Retina (tissue), 1 donor: ENCODE measurements at places on chromosomes 16 and 17.

DNA sequence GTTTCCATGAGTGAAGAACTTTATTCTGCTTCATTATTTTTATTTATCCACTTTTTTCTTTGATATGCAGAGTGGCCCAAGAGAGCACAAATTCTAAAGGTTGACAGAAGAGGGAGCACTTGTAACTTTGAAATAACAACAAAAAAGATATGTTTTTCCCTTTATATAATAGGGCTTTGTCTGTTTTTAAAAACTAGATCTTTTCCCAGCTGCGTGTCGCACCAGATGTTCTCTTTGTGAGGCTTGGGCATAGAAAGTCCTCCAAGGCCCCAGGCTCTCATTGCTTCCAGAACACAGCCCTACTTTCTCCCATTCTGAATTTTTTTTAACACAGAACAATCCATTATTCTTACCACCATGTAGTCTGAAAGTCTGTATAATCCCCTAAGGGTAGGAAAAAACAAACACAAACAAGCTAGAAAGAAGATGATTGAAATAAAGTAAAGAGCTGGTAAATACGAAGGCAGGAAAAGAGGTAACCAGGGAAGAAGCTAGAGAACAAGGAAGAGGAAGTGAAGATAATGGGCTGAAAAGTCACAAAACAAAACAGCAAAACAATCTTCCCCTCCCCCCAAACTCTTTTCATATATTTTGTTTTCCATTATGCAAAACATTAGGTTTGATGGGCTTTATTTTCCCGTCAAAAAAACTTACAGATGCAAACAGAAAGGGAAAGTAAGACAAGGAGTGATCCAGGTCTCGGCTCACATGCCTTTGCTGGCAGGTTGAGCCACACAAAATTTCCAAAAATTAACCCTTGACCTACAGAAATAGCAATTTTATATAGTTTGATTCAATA lies 160.4 kb downstream of the ABCA8 start:
- no peak for DNase-seq

DNA sequence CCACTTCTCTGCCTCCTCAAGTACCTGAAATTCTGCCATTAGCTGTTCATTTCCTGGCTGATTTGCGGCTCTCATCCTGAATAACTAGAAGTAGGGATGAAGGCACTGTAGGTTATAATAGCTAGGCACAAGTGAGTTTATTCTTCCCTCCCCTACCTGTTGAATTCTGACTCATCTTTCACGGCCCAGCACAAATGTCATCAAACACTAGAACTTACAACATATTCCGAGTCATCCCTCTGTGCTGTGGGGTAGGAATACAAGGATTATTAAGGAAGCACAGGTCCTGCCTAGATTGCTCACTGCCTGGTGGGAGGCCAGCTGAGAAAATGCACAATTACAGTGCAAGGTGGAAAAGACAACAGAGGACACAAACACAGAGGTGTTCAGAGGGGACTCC lies 103.7 kb upstream of the ASIC2 start:
- DNase-seq = no peak

GRCh38 chr16:759110-759910 lies 1.2 kb upstream of the MSLN start:
- DNase-seq = no peak

DNA sequence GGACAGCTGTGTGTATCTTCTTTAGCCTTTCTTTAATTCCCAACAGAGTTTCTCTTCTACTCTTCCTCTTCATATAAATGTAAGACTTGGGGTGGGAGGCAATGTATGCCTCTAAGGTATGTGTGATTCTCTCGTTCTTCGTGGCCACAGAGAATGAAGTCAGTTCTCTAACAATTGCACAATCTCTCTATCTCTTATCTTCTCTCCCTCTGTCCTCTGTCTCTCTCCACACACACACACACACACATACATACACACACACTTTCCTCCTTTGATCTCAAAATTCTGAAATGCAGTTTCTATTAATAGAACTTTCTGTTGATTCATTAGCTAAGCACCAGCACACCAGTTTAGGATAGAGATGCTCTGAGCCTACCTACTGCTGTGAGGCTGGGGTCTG lies 615.7 kb upstream of the SALL1 start:
- DNase-seq = no peak

DNA sequence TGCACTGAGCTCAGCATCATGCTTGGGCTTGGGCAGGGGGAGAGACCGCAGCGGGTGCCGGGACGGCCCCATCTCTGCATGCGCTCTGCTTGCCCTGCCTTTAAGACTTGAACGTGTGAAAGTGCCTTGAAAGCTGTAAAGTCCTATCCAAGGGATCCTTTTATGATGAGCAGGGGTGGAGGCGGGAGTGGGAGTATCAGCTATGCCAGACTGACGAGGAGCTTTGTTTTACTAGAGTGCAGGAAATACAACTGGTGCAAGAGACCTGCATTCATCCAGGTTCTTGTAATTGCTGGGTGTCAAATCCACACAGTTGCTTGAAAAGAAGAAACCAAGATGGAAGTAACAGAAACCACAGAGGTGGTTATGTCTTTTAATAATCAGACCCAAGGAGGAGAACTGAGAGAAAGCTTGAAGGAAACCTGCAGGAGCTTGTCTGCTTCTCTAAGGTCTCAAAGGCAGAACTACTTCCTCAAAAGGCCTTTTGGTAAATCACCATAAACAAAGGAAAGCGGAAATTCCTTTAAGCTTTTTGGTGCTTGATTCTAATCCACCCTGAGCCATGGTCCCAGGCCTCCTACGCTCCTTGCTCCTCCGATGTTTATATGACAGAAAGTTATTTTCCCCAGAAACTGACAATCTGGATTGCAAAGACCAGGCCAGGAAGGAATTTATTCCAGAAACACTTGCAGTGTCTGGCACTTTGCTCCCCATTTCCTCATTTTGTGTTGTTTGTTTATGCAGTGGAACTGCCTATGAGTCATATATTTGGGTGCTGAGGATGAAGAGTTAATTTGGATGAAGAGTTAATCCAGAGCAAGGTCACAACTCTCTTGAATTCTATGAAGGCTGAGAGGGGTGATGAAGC lies 51.3 kb upstream of the FBXO47 start:
- DNase-seq = no peak

- DNase-seq = no peak
Observed at GRCh38 chr16:78225919-78226318, 126.5 kb downstream of the WWOX start.

DNA sequence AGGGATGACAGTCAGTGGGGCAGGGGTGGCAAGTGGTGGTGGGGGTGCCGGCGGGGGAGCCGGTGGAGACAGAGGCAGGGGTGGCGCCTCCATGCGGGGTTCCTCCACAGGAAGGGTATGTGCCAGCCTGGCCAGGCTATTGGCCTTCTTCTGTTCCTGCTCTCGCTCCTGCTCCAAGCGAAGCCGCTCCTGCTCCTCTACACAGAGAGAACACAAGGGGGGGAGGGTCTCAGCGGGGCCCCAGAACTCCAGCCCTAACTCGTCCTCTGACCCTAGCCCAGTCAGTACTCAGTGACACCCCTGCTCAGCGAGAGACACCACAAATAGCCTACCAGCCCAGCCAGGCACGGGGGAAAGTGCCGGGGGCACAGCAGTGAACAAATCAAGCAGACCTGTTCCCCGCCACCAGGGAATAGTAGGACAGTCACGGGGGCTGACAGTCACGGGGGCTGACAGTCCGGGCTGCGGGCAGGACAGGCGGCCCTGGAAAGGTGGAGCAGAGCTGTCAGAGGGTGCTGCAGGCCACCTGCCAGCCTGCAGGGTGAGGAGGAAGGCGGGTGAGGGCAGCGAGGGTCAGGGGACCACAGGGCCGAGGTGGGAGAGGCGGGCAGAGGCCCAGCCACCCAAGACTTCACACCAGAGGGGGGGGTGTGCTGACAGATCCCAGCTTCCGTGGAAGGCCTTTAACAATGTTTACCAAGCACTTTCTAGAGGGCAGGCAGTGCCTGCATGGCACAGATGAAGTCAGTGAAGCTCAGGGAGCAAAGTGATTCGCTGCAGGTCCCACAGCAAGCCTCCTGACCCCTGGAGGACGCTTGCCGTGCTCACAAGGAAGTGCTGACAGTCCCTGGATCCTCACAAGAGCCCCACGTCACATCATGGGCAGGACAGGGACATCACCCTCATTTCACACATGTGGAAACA lies 5.3 kb downstream of the MNT start:
- peak; percentile 38 for DNase-seq

- DNase-seq = no peak
Observed at GRCh38 chr17:27233776-27234175, 60.1 kb upstream of the WSB1 start.
